ENCODE measurements at places on chromosomes 2 and 18.

- DNase-seq = no peak
Measured at GRCh38 chr2:238027058-238027457, 33.7 kb upstream of the SCLY start.

GRCh38 chr2:99672766-99673350 lies 183.0 kb upstream of the REV1 start:
- DNase-seq = no peak

- no peak for DNase-seq
Measured at GRCh38 chr18:10997885-10998284, 151.5 kb downstream of the PIEZO2 start.

- no peak for DNase-seq
Measured at GRCh38 chr2:64537991-64538390, 13.9 kb downstream of the AFTPH start.

- DNase-seq = no peak
Measured at GRCh38 chr2:145561152-145561551, 1041.2 kb upstream of the ZEB2 start.

DNA sequence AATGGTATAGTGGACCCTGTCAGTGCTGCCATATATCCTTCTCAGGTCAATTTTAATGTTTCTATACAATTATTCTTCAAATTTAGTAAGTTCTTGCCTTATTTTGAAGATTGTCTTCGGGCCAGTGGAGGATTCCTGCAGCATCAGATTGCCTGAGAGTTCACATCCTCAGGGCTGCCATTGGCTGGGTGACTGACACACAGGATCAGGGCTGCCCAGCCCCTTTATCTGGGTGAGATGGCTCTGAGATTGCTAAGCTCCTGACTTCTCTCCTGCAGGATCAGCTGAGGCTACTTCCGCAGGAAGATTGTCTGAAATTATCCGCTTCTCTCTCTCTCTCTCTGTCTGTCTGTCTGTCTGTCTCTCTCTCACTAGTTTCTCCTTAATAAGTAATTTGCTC lies 567.4 kb downstream of the TSN start:
- DNase-seq = no peak

DNA sequence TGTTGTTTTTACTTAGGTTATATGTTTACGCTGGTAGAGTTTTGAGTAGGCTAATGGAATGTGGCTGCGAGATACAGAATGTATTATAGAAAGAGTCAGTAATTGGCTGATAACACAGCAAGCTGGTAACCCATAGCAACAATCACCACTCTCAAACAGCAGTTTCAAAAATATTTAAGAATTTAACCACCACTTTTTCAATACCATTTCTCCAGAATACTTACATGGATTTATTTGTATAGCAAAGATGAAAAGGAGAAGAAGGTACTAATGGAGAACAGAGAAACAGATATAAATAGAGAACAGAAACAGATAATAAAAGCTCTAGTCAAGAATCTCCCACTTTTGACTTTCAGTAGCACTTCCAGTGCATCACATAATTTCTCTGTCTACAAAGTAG lies 188.3 kb upstream of the SLC39A10 start:
- no peak for DNase-seq

- no peak for DNase-seq
Measured at GRCh38 chr2:241224018-241224850, 35.8 kb downstream of the ANO7 start.

- no peak for DNase-seq
Measured at GRCh38 chr2:191840921-191841320, 6.0 kb downstream of the CAVIN2 start.

DNA sequence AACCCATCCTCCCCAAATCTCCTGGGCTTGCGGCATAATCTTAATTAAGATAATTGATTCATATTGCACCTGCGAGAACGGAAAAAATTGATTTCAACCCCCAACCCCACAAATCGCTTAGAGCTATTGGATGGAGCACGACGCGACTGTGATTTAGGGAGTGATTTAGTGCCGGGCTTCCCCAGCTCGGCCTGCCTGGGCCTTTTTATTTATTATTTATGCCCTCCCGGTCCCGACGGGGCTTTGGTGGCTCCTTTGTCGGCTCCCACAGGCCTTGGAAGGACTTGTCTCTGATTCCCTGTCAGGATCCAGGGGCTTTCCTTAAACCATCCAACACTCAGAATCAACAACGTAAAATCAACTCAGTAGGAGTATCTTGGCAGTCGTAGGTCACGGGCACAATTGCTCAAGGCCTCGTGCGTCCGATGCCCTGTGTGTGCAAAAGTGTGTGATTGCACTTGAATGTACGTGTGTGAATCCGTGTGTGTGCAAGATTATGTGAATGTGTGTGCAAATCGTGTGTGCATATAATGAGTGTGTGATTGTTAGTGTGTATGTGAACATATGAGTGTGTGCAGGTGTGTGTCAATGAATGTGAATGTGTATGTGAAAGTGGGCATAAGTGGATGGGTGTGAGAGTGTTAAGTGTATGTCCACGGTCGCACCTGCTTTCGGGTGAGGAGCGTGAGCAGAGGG lies 4.3 kb upstream of the NEUROD1 start:
- DNase-seq = no peak

- DNase-seq = no peak
Measured at GRCh38 chr2:60891180-60891579, 9.8 kb downstream of the REL start.

DNA sequence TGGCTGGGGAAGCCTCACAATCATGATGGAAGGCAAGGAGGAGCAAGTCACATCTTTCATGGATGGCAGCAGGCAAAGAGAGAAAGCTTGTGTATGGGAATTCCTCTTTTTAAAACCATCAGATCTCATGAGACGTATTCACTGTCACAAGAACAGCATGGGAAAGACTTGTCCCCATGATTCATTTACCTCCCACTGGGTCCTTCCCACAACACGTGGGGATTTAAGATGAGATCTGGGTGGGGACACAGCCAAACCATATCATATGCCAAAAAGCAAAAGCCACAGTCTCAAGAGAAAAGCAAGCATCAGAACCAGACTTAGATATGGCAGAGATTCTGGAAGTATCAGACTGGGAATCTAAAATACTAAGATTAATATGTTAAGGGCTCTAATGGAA lies 30.0 kb upstream of the SCRN3 start:
- DNase-seq = no peak

- no peak for DNase-seq
Measured at GRCh38 chr2:224870341-224870740, 154.2 kb upstream of the CCDC195 start.

DNA sequence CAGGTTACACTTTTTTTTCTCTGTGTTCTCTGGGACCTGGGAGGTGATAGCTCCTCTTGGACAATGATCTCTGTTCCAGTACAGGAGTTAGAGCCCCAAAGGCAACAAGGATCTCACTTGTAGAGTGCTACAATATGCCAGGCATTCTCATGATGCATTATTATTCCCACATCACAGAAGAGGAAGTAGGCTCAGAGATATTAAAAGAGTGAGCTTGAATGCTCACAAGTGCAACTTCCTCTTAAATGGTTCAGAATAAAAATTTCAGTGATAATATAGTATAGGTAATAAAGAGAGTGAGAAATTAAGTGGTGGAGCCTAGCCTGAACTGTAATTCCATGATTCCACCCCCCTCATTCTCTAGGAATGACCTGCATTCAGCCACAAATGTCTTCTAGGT lies 21.4 kb downstream of the POLE4 start:
- DNase-seq = no peak

GRCh38 chr18:11147962-11148679 lies 1.2 kb downstream of the PIEZO2 start:
- DNase-seq = no peak

DNA sequence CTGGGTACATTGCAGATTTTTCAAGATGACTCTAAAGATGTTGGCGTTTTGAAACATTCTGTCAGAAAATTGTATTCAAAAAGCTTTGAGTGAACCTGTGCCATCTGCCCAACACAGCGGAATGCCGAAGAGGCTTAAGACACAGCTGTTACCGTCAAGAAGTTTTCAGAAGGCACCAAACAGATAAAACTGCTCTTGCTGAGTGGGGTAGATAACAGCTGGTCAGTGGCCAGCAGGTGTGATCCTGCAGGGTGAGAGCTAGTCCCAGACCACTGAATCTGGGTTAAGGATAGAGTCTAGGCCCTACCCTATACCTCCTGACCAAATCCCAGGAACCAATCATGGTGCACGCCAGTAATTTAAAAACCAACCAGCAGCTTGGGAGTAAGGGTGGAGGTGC lies 60.5 kb upstream of the B3GNT7 start:
- DNase-seq = no peak

GRCh38 chr2:64581777-64582539 lies 57.8 kb downstream of the AFTPH start:
- DNase-seq = no peak

- DNase-seq = no peak
Measured at GRCh38 chr2:11711751-11712150, 34.7 kb upstream of the LPIN1 start.

DNA sequence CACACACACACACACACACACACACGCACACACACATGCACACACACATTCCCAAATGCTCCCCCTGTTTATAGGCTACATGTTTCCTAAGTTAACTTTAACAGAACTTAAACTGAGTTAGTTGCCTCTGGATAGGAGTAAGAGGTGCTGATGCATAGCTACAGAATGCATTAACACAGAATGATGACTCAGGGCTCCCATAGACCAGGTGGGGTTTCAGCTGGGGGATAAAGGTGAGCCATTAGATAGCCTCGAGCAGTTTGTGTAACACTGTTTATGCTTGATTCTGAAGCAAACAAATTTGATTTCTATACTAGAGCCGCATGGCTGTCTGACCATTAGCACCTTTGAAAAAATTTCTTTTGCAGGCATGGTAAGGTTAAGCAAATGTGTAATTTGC lies 741.0 kb downstream of the PLCL1 start:
- DNase-seq = no peak

DNA sequence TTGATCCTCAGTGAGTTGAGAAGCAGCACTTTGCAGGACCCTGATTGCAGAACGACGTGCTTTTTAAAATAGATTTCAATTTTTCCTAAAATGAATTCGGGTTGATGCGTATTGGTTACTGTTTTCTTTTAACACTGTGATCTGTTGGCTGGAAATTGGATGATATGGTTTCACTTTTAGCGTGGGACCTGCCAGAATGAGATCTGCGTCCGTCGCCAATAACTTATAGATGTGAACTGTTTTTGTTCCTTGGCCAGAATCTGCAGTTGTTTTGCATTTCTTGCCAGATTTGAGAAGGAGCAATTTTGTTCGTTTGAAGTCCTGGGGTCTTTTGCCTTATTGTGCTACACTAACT lies 703 bp downstream of the UGGT1 start:
- DNase-seq = no peak

GRCh38 chr18:62631173-62631572 lies 84.2 kb upstream of the PHLPP1 start:
- no peak for DNase-seq

DNA sequence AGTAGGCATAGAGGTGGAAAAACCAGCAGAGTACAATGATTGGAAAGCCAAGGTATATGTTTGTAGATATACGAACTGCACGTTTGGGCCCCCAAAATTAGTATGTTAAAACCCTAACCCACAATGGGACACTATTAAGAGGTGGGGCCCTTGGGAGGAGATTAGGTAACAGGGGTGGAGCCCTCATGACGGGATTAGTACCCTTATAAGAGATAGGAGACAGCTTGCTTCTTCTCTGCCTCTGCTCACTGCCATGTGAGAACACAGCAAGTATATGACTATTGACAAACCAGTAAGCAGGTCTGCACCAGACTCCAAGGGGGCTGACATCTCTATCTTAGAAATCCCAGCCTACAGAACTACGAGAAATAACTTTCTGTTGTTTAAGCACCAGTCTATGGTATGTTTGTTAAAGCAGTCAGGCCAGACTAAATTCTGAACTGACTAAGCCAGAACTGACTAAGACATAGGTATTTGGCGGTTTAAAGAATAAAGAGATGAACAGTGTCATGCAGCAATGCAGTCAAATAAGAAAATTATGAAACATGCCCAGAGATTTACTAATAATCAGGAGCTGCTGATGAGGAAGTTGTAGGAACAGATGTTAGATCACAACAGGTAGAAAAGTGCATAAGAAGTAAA lies 182.9 kb downstream of the DYM start:
- DNase-seq = no peak

DNA sequence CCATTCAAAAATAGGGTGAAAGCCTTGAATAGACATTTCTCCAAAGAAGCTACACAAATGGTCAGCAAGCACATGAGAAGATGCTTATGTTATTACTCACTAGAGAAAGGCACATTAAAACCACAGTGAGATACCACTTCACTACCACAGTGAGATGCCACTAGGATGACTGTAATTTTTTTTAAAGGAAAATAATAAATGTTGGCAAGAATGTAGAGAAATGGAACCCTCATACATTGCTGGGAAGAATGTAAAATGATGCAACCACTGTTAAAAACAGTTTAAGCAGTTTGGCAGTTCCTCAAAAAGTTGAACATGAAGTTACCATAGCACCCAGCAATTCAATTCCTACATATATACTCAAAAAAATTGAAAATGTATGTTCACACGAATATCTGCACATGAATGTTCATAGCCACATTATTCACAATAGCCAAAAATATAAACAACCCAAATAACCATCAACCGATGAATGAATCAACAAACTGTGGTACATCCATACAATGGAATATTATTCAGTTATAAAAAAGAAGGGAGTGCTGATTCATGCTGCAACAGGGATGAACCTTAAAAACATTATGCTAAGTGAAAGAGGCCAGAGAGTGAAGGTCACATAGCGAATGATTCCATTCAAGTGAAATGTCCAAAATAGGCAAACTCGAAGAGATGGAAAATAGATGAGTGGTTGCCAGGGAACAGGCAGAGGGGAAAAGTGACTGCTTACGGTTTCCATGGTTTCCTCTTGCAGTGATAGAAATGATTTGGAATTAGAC lies 156.2 kb upstream of the NDUFV2 start:
- peak; percentile 83 for DNase-seq

- DNase-seq = no peak
Measured at GRCh38 chr2:68911246-68911645, 40.0 kb upstream of the BMP10 start.

GRCh38 chr2:60303680-60304079 lies 249.8 kb downstream of the BCL11A start:
- DNase-seq = no peak

DNA sequence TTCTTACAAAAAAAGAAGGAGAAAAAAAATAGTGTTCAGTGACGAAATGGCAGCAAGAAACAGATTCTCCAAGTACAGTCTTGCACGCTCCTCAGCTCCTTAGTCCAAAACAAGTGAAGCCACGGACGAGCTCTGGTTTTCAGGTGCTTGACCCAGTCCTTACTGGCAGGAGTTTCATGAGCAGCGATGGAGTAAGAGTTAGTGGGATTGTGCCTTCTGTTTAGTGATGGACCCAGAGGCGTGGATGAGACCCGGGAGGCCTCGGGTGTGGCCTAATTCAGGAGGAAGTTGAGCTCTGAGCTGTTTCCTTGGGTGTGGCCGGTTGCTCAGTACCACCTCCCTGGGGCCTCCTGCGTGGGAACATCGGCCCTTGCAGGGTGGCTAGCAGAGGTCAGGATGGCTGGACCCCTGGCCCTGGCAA lies 52.0 kb downstream of the KIF5C start:
- DNase-seq = no peak

- no peak for DNase-seq
Measured at GRCh38 chr2:236606023-236606422, 36.4 kb downstream of the ACKR3 start.

GRCh38 chr2:200602584-200602983 lies 16.8 kb downstream of the AOX1 start:
- no peak for DNase-seq
